ENCODE measurements at places on chromosomes 7 and 10.

DNA sequence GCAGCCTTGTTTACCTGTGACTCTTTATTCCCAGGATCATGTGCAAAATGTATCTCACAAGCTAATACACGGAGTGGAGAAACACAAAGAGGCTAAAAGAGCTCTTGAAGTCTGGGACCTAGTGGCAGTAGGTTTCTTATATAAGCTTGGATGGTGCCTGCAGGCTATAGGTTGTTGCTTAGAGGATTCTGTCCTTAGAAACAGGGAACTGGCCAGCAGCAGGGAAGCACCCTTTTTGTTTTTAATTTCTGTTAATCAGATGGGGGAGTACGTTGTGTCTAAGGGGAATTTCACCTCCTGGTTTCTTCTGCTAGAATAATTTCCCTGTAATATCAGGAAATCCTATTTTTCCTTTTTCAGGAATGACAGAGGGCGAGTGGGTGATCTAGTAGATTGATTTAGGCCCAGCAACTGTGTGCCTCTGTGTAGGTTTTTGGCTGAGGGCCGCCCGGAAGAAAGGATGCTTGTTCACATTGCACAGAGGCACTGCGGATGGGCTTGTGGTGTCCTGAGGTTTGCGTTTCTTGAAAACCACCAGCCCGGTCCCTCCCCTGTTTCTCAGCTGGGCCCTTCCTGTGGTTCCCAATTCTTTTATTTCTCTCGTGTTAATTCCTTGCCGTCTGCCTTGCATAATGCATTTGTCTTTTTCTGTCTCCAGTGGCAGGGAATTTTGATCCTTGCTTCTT is 158.0 kb downstream of the CAMK1D start:
- no peak for DNase-seq

- DNase-seq, result no peak
Measured at GRCh38 chr7:102039706-102040105, 222.3 kb downstream of the CUX1 start.

DNA sequence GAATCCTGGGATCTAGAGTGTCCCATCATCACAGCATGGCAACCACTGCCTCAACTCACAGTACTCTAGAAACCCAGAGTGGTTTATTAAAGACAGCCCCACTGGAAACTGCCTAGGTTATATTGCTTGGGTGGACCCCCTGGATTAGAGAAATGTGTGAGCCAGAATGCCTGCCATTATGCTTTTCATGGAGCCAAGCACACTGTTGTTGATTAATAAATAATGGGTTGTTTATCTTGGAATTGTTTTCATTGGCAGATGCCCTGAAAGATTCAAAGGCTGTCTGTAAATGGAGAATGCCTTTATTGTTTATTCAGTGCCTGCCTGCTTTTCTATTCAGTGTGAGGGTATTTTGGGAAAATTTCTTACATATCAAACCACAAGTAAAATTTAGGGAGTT is 52.1 kb downstream of the GNAI1 start:
- no peak for DNase-seq

- no peak for DNase-seq
Measured at GRCh38 chr10:7457478-7458316, 46.9 kb upstream of the SFMBT2 start.

- DNase-seq, result no peak
Measured at GRCh38 chr10:131653140-131653539, 247.7 kb upstream of the PPP2R2D start.

- DNase-seq, result peak; percentile 67
Measured at GRCh38 chr10:96043893-96044715, 721 bp downstream of the CCNJ start.

- no peak for DNase-seq
Measured at GRCh38 chr7:113918946-113919345, at the start of gene PPP1R3A. PPP1R3A (minus strand) TSS chr7:113919009; CDS start chr7:113918996, 13 bp downstream.

GRCh38 chr7:112782498-112782897 is 7.7 kb downstream of the TMEM168 start:
- no peak for DNase-seq

- no peak for DNase-seq
Measured at GRCh38 chr10:22764639-22765038, 50.3 kb upstream of the PIP4K2A start.

GRCh38 chr10:76868098-76868977 is 769.3 kb downstream of the KCNMA1 start:
- DNase-seq, result no peak

GRCh38 chr7:95373323-95373722 is 22.9 kb downstream of the PON3 start:
- DNase-seq, result no peak

DNA sequence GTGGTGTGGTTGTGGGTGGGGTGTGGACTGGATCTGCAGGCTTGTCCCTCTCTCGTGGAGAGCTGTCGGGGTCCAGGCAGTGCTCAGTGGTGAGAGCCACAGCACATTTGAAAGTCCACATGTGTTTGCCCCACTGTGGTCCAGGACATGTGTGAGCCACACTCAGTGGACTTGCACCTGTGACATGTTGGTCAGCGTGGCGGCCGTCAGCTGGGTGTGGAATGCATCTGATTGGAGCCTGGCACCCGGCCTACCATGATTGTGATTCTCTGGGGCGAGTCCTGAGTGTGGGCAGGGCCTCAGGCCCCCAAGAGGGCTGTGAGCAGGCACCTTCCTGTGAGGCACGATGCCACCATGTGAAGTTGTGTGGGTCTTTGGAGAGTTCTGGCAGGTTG is 77.9 kb downstream of the DNAJB6 start:
- no peak for DNase-seq

DNA sequence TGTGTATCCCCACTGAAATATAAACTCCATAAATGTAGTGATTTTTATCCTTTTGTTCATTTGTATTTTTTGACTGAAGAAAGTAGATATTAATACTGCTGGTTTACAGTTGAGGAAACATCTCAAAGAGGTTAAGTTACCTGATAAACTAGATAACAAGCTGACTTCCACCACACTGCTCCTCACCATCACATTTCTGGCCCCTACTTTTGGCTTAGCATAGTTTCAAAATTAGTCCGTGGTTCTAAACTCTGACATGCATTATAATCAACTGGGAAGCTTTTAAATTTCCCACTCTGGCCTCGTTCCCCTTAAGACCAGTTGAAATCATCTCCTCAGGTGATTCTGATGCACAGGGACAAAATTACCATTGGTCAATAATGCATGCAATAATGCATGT is 43.5 kb downstream of the ANKIB1 start:
- DNase-seq, result no peak

Measured in SK-N-DZ (cell line).